ENCODE measurements at places on chromosomes 6 and 20. TPM values are rescaled to one million over a fixed set of nuclear protein-coding genes. Genes with fewer than 3 reads are reported as not detected.

GRCh38 chr6:27422651-27423332, 34.2 kb downstream of the ZNF391 start:
- DNase-seq, result no peak

GRCh38 chr6:107784669-107785068, 39.4 kb downstream of the SCML4 start:
- no peak for DNase-seq

The SIGLEC1 gene
- 9.6 TPM for total RNA-seq

DNA sequence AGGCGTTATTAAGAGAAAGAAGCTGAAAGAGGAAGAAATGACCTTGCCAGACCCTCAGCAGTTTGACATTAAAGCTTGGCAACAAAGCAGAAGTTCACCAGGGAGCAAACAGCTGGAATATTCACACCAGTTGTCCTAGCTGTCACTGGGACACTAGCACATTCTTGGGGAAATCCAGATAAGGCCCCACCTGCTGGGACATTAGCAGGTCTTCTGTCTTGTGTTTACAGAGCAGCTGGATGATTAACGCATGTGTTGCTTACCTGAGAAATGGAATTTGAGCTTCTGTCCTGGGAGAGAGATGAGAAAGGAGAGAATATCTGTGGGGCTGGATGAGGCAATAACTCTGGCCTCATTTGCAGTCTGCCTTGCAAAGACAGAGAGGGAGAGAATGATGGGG, 137.6 kb upstream of the RIN2 start:
- no peak for DNase-seq

The IRF4 gene
- total RNA-seq, result 0.54 TPM

DNA sequence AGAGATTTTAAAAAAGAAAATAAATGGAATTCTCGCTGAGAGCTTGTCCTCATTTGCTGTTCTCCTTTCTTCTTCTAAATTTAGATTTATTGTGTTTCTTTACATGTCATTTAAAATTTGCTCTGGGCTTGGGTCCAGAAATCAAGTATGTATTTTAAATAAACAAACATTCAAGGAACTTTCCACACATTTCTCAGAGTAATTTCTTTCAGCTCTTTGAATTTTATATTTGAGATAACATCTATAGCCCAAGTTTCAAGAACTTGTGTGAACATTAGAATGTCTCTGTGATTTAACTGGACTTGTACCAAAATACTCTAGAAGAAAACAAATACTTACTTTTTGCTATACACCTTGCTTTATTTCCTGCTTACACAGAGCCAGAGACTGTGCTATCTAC, 192.3 kb downstream of the TMEM200A start:
- no peak for DNase-seq

- DNase-seq, result no peak
Observed at GRCh38 chr20:59775687-59776055, 157.8 kb downstream of the SYCP2 start.

GRCh38 chr20:37413379-37413778, 67.4 kb downstream of the SRC start:
- DNase-seq, result no peak

The LGSN gene
- total RNA-seq, result not detected

DNA sequence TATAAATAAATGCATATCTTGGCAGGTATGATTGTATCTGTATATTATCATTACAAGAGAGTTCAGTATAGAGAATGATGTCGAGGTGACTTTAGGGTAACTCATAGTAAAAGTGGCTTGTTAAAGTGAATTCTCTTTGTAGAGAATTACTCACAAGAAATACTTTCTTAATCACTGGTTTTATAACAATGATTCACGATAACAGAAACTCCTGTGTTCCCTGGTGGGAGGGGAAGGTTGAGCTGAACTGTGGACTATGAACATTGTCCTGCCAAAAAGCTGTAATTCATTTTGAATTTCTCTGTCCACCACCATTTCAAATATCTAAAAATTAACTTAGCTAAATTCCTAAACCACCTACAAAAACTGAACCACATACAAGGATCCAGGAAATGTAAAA, 7.7 kb downstream of the TPMT start:
- no peak for DNase-seq

The MATN4 gene
- not detected for total RNA-seq

DNA sequence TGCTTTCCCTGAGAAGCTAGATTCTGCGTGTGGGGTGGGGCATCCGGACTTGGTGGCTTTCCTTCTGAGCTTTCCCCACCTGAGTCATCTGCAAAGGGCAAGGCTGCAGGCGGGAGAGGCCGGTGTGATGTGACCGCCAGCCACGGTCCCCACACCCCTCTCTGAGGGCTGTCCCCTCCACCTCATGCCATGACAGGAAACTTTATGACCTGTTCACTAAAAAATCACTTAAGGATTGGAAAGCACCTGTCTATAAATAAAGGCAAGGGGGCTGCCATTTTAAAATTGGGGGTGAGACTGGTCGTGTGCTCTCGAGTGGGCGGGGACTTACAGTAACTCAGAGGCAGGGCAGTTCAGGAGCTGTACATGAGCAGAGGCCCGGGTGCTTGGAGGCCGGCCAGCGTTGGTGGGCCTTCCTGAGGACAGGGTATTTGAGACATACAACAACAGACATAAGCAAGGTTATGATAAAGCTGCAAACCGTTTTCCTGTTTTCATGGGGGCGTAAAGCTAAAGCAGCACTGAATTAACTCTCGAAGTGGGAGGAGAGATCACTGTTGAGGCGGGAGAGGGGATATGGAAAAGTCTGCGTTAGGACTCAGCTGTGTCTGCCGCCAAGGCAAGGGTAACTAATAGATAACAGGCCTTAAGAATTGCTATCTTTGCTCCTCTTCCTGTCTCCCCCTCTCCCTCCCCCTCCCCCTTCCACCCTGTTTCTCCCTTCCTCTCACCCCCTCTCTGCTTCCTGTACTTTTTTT, 16.1 kb upstream of the SERPINB1 start:
- peak; percentile 77 for DNase-seq

- peak; percentile 42 for DNase-seq
Observed at GRCh38 chr6:140586426-140587061, 1212.1 kb upstream of the CITED2 start.

DNA sequence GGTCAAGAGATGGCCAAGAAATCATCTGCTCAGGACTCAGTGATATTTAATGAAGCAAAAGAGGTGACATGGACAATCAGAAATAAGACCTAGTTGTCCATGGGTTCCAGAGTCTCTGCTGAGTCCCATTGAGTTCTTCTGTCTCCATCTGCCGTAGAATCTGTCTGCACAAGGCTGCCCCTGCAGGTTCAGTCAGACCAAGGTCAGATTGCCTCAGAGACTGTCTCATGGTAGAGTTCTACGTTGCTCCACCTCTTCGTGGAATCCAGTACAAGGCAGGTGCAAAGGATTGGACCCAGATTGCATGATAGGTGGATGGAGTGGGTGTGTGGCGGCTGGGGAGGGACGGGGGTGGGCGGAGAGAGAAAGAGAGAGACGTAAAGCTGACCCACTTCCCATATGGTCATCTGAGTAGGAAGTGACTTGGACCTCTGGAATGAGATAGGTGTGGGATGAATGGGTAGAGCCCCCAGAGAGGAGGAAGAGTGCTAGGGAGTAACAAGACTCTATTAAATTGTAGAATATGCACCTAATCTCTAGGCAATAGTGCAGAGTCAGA, 75.3 kb downstream of the SOBP start:
- no peak for DNase-seq

DNA sequence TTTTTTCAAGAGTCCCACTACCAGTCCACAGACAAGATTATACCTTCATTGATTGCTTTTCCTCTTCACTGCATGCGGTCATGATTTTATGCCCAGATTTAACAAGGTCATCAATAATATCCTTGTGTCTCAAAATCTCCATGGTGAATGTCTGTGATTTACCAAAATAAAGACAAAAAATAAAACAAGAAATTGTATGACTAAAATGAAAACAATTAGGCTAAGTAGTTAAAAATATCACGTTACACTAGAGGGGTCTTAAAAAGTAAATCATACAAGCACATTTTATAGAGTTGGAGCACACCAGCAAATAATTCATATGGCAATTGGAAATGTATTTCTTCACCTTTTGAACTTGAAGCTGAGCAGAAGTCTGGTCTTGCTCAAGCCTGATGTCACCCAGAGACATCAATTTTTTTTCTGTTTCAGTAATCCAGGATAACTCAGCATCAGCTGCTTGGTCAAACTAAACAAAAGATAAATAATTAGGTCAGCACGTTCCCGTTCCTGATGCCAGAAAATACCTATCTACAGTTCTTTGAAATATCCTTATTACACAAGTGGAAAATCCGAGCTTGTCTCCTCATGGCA, 125.4 kb downstream of the DST start:
- DNase-seq, result no peak

DNA sequence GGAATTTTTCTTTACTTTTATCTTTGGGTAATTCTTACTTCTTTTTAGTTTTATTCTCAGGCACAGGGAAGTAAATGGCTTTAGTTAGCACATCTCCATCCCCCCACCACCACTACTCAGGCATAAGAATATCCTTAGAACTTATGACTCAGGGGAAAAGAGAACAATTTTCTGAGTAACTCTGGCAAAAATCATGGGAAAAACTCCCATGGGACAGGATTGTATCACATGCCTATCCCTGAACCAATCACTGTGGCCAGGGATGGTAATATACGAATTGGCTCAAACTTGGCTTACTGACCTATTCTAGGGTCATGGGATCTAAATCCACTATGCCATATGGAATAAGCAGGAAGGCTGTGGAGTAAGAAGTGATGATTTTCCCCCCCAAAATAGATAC, 339.1 kb downstream of the BTBD3 start:
- no peak for DNase-seq

DNA sequence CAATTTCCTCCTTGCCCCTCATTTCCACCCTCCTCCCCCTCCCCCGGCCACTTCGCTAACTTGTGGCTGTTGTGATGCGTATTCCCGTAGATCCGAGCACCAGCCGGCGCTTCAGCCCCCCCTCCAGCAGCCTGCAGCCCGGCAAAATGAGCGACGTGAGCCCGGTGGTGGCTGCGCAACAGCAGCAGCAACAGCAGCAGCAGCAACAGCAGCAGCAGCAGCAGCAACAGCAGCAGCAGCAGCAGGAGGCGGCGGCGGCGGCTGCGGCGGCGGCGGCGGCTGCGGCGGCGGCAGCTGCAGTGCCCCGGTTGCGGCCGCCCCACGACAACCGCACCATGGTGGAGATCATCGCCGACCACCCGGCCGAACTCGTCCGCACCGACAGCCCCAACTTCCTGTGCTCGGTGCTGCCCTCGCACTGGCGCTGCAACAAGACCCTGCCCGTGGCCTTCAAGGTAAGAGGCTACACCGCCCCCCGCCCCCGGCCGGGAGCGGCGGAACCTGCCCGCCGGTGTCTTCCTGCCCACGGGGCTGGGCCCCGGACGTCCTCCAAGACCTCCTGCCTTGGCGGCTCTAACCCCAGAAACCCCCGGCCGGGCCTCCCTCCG, 44.9 kb upstream of the SUPT3H start:
- peak; percentile 55 for DNase-seq

The ABCF1 gene
- 32.5 TPM for total RNA-seq

The SLC26A8 gene
- not detected for total RNA-seq

Data from Right ventricle myocardium superior (tissue), 1 donor.